ENCODE measurements at places on chromosomes 6 and 20.
A peak's percentile ranks its signal among the peaks of the same experiment; 100 is the strongest.

DNA sequence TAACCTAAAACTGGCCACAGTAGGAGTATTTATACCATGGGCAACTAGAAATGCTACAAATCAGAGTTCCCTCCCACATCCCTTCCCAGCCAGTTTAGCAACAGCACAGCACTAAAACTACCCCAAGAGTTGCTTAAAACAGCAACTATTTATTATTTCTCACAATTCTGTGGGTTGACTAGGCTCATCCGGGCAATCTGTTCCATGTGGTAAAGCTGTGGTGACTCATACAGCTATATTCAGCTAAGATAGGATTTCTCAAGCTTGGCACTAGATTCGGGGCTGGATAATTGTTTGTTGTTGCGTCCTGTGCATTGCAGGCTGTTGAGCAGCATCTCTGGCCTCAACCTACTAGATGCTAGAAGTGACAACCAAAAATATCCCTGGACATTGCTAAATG is 8.6 kb upstream of the HECA start:
- DNase-seq, result no peak

GRCh38 chr20:22752324-22752723 is 168.0 kb upstream of the FOXA2 start:
- no peak for DNase-seq

GRCh38 chr20:63058696-63059335 is 52.1 kb upstream of the BHLHE23 start:
- DNase-seq, result no peak

GRCh38 chr6:53985366-53985765 is 125.9 kb upstream of the MLIP start:
- DNase-seq, result no peak

GRCh38 chr6:157401734-157402338 is 20.8 kb downstream of the ZDHHC14 start:
- DNase-seq, result no peak

DNA sequence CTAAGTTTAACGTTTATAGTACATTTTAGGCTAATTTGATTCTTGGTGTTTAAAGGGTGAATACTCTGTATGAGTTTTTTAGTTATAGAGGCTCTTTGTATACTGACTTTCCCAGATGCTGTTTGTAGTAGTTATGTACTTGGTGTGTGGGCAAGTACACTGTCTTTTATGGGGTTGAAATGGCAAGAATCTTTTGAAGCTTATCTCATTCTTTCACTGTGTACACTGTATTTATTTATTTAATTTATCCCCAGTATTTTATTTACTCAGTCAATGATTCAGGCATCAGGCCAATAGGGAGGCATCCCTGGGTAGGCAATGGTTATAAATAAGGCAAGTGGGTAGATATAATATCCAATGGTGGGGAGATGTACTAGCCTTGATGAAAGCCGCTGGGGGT is 277.0 kb upstream of the PTCHD4 start:
- no peak for DNase-seq

- DNase-seq, result no peak
Measured at GRCh38 chr6:135265278-135265677, 84.2 kb downstream of the MYB start.

GRCh38 chr6:85252552-85252951 is 197.3 kb upstream of the NT5E start:
- DNase-seq, result no peak

DNA sequence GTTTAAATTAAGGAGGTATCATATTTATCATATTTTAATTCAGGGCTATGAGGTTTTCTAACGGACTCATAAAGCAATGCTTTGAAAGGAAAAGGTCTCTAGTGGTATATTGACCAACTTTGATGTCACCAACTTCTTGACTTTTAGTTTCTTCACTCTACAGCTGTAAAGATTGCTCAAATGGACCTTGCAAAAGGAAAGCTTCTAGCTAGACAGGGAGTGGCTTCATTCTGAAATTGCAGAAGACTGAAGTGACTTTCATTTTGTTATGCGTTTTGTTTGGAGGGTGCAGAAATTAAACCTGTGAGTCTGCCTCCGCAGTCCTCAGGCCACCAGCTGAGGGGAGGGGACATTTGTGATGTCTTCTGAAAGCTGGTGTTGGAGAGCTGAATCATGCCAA is 95.7 kb downstream of the SLC24A3 start:
- DNase-seq, result no peak

- DNase-seq, result no peak
Measured at GRCh38 chr6:148996815-148997214, 250.0 kb downstream of the UST start.

DNA sequence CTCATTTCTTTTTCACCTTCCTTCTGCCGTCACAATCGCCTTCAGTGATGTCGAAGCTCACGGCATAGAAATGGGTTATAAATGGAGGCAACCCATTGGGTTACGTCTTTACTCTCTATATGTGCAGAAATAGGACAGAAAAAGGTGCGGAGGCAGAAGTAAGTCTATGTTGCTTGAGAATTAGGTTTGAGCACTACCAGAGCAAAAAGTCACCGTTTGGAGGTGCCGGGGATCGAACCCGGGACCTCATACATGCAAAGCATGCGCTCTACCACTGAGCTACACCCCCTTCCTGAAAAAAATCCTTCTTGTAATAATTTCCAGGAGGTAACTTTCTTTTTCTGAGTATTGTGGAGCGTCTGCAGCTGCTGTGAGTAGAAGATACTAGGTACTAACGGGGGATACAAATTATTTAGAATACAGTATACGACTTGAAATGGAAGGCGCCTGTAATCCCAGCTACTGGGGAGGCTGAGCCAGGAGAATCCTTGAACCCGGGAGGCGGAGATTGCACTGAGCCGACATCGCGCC is 134.2 kb downstream of the TRIM27 start:
- DNase-seq, result peak; percentile 33

GRCh38 chr6:94217836-94218235 is 798.5 kb upstream of the EPHA7 start:
- DNase-seq, result no peak

- no peak for DNase-seq
Measured at GRCh38 chr6:78910591-78911171, 43.3 kb downstream of the IRAK1BP1 start.

DNA sequence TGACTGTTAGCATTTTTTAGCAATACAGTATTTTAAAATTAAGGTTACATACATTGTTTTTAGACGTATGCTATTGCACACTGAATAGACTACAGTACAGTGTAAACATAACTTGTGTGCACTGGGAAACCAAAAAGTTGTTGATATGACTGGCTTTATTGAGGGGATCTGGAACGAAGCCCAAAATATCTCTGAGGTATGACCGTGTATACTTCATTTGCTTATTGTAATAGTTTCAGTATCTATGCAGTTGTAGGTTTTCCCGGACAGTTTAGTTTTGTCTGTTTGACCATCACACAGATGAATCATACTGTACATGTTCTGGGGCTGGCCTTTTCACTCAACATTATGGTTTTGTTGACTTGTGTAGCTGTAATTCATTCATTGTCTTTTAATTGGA is 6.9 kb upstream of the ZBTB12 start:
- no peak for DNase-seq

- DNase-seq, result no peak
Measured at GRCh38 chr6:56932910-56933477, 21.9 kb upstream of the BEND6 start.
